ENCODE measurements at places on chromosomes 3 and 15.

DNA sequence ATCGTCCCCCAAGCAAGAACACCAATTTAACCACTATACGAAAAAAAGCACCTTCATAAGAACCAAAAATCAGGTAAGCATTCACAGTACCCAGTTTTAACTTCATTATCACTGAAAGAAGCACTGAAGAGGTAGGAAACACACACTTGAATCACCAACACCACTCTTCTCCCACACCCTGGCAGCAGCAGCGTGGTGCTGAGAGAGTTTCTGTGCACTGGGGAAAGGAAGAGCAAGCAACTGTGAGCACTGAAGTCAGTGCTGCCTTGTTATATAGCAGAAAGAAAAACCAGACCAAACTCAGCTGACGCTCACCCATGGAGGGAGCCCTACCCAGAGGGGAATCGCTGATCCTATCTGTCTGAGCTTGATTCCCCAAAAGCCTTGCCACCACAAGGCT, 98.2 kb downstream of the DMXL2 start:
- DNase-seq, result no peak

DNA sequence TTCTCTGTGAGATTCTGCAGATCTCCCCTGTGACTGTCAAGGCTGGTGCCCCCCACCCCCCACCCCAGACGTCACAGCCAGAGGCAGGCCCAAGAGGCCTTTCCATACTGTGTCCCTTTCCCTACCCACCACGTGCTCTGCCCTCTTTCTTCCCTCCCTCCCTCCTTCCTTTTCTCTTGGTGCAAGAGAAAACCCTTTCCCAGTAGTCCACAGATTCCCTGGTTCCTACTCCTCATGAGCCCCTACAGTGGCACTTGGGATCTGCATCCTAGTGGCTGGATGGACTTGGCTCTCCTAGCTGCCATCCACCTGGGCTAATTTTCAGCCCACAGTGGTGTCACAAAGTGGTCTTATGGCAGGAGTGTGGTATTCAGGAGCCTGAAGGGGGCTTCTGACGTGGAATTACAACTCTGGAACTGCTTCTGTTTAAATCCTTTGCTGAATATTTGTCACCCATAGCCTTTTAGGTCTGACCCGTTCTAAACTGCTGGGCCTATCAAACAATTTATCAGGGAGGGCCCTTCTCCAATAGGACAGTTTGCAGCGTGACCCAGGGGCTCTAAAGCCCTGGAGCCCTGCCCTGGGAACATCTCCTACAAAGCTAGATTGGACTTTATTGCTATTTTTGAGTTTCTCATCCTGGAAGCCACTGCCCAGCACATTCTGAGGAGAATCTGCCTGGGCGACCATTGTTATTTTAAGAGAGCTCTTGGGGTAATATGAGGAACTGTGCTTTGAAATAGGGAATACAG, 35.3 kb downstream of the KLF13 start:
- DNase-seq, result no peak

DNA sequence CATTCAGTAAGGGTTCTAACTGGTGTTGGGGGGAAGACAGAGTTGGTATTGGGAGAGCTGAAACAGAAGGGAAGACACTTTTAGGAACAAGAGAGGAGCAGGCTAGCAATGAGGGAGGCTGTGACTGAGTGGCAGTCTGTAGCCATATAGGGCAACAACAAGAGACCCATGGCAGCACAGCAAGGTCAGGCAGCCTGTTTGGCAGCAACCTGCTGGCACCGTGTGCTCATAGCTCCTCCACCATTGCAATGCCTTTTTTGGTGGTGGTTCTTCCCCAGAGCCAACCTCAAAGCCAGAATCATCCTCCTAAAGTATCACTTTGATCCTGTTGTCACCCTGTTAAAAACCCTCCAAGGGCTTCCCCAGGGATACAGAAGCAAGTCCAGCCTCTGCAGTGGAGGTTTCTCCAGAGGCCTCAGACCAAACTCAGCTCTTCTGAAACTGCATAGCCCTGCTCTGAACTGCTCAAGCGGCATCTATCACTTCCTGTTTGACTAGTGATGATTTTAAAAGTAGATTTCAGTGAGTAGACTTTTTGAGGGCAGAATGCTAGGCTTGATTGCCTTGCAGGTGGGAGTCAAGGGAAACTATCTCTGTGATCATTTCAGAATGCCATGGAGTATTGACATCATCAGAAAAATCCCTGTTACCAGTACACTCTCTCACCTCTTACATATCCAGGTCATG, 176.9 kb downstream of the STAC start:
- no peak for DNase-seq

- no peak for DNase-seq
Observed at GRCh38 chr3:114213627-114214541, 23.5 kb downstream of the ZNF80 start.

DNA sequence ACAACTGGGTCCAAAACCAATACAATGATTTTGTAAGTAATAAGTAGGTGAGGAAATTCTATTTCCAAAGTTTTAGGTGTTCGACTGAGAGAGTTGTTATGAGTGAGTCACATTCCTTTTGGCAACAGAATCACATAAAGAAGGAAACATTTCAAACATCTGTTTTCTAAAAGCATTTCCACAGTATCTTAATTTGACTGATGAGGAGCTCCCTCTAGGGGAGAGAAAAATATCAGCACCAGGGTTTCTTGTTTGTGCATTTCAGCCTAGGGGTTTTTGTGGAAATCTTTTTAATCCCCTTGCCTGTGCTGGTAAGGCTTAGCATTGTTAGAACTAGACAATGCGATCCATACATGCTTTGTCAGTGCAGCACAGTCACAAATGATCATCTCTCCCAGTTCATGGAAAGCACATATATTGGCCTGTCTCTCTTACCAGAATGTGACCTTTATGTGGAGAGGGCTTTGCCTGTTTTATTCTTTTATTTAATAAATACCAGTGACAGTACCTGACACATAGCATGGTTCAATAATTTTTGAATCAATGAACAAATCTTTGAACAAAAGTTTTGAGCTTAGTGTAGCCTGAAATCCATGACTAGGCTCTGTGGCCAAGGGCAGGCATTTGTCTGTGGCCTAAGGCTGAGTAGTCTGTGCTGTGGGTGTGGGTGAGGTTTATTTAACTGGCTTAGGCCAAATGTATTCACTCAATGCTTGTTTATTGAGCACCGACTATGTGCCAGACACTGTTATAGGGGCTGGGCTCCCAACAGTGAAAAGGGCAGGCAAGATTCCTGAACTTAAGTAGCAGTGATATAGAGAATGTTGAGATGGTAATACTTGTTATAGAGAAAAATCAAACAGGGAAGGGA, 21.1 kb upstream of the IQCF6 start:
- DNase-seq, result no peak

- no peak for DNase-seq
Observed at GRCh38 chr3:73427048-73427706, 197.6 kb downstream of the PDZRN3 start.

GRCh38 chr15:33547876-33548275, 237.1 kb downstream of the RYR3 start:
- no peak for DNase-seq

- no peak for DNase-seq
Observed at GRCh38 chr3:108489776-108490175, 20.6 kb downstream of the MYH15 start.

DNA sequence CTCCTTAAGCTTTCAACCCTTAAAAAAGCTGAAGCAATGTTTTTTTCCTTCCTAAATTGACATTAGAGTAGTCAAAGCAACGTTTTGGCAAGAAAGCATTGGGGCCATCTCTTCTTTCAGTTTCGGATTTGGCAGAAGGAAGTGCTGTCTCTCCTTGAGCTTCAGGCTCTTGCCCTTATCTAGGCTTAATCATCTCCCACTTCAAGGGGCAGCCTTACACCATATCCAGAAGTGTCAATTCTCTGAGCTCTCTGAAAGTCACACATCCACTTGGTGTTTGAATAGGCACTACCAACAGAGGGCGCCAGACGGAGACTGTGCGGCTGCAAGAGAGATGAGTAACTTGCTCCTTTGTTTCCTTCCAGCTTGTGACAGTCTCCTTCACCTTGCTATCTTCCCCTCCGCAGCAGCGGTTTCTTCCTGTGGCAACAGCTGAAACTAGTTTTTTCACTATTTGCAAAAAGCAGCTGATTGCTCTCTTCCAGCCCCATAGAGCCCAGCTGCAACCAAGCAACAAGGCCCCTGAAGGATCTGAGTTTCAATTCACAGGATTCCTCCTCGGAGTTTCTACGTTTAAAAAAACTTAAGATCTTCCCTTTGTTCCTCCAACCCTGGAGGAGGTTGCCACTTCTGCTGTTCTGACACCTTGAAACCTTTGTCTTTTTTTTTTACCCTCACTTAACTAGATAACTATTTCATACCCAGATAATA, 147.0 kb upstream of the SLCO3A1 start:
- peak; percentile 77 for DNase-seq

GRCh38 chr3:117217355-117217754, 507.8 kb downstream of the TUSC7 start:
- DNase-seq, result no peak

DNA sequence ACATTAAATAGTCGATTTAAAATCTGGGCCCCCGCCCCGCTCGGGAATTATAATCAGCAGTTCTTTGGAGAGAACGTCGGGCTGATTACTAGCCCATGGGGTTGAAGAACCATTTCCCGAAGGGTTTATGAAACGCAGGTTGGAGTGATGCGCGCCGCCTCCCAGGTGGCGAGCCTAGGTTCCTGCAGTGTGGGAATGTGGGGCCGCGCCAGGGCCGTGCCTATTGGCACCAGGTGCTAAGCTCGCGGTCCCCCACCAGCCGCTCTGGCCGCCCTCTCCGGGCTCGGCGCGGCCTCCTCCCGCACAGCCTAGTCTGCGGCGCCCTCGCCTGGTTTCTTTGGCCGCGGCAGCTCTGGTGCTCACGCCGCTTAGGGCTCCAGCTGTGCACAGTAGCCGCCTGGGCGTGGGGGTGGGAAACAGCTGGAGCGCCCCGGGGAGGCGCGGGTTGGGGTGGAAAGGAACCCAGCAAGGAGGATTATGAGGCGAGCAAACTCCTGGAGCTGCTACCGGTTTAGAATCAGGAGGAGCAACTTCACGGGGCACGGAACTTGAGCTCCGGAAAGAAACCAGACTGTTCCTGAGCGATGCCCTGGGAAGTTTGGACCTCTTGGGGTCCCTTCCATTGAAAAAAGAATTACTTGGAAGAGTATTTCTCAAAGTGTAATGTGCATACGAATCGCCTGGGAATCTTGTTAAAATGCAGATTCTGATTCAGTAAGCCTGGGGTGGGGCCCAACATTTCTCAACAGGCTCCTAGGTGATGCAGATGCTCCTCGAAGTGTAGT, 5.6 kb upstream of the MECOM start:
- DNase-seq, result no peak

DNA sequence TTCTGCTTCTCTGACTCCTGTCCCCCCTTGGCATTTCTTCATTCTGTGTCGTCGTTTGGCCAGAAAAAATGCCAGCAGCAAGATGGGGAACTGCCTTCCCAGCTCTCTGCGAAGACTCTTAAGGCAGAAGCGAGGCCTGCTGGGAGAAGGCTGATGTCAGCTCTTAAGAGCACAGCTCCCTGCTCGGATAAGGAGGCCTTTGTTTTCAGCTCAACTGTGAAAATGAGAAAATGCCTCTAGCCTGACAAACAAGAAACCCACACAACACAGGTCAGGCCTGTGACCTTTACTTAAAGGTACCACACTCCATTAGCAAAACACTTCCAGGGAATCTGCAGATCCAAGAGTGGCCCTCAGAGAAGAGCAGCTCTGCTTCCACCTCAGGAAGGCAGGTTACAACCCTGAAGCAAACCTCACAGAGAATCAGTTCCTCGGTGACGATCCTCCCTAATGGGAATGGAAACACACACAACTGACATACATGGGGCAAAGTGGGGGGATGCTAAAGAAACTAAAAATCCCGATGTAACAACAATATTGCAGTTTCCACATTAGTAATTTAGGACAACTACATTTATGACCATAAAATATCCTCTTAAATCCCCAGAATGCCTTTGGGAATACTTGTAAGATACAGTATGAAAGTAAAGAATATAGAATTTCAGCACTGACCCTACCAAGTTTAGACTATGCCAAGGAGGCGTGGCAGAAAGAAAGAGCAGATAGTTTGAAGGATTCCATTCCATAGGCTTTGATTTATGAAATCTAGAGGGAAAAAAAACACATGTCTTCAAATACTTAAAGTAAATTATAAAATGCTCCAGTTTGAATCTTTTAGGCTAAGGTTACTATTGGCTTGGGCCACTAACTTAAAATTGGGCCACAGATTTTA, 52.1 kb downstream of the VGLL4 start:
- DNase-seq, result peak; percentile 84

DNA sequence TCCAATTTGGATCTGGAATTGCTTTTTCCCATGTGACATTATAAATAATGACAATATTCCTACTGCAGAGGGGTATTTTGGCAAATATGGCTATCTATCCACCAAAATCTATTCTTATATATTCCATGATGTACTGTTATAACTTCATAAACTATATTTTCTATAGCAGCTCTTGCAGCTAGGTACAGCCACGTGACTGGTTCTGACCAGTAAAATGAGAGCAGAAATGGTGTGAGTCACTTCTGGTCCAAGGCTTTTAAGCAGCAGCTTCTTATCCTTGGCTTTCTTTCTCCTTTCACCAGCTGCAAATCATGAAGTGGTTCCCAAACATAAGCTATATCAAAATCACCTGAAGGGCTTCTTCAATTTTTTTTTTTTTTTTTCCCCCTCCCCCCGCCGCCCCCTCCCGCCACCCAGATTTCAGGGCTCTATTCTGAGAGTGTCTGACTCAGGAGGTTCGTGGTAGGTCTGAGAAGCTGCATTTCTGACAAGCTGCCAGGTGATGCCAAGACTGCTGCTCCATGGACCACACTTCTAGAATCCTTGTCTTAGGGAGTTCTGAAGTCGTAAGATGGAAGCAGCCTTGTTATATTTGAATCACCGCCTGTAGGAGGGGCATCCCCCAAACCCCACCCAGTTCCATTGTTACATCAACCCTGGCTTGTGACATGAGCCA, 357.5 kb downstream of the CHST2 start:
- no peak for DNase-seq

DNA sequence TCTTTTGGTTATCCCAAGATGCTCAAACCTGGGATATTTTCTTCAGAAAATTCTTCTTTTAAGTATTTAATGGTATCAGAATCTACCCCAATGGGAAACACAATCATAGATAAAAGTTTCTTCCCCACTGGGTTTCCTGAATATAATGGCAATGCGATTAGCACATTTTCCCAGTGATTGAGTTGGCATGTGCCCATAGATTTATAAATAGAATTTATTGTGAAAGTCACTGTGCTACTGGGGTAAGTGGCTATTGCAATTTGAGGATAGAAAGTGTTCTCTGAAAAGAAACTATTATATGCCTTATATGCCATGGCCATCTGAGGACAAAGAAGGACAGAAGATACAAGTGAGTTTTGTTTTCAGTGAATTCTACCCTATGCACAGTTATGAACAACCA, 99.0 kb upstream of the RBMS3 start:
- DNase-seq, result no peak

DNA sequence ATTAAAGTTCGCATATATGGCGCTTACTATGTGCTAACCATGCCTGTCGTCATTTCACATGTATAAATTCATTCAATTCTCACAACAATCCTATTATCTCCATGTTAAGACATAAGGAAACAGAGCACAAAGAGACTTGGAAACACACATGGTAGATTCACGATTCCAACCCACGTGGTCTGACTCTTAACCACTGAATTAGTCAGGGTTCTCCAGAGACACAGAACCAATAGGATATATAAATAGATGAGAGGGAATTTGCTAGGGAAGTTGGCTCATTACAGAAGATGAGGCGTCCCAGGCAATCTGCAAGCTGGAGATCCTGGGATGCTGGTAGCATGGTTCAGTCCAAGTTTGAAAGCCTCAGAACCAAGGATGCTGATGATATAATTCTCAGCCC, 765.3 kb downstream of the TBL1XR1 start:
- no peak for DNase-seq

GRCh38 chr3:118476885-118477618, 557.6 kb downstream of the IGSF11 start:
- DNase-seq, result no peak

GRCh38 chr3:111838133-111838532, 20.9 kb upstream of the PHLDB2 start:
- DNase-seq, result no peak

Measured in dorsolateral prefrontal cortex (tissue), 122 donors.